ENCODE measurements at places on chromosomes 16 and 17.

DNA sequence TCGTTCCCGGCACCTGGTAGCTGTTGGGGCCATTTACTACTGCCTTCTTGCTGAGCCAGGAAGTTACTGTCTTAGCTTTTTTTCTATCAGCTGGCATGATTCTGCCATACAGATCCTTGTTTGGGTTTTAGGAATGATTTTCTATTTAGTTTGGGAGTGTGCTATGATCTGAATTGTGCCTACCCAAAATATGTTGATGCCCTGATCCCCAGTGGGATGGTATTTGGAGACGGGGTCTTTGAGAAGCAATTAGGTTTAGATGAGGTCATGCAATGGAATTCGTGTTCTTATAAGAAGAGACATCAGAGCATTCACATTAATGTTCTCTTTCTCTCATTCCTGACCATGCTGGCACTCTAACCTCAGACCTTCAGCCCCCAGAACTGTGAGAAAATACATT is 59.4 kb upstream of the HS3ST2 start:
- no peak for DNase-seq

DNA sequence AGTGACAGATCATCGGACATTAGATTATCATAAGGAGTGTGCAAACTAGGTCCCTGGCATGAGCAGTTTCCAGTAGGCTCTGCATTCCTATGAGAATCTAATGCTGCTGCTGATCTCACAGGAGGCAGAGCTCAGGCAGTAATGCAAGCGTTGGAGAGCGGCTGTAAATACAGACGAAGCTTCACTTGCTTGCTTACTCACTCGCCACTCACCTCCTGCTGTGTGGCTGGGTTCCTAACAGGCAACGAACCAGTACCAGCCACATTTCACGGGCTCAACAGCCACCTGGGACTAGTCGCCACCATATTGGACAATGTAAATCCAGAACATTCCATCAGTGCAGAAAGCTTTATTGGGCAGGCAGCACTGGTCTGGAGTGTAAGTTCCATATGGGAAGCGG is 7.7 kb downstream of the JPH3 start:
- DNase-seq, result no peak

DNA sequence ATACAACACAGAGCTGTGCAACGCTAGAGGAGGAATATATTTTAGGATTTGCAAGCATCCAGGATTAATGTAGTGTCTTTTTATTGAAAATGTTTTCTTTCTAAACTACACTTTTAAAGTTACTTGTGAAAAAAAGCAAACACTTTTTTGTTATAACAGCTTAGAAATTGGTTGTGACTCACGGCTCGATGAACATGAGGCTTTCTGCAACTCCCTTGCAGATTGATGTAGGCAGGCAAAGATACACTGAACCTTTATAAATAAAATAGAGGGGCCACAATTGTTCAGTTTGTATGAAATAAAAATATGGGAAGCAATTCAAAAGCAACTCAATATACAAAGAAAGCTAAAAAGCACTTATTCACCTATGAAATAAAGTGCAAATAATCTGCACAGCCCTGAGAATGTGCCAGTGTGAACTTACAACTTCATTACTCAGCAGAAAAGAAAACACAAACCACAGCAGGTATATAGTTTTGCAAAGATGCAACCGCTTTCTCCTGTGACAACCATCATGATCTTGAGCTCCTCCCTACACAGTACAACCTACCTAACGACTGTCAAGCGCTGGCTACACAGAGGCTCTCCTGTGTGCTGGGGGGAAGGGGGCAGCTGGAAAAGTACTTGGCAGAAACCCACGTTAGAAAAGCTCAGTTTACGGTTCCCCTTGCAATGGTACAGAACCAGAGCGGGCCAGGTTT is 948 bp downstream of the LUC7L start:
- DNase-seq, result no peak

- peak; percentile 83 for DNase-seq
These were observed 48.7 kb upstream of the WSB1 start for GRCh38 chr17:27245230-27245696.

- DNase-seq, result no peak
These were observed 55.8 kb upstream of the GSE1 start for GRCh38 chr16:85557083-85557970.

GRCh38 chr17:72600934-72601333 is 480.1 kb downstream of the SOX9 start:
- DNase-seq, result no peak

- DNase-seq, result peak; percentile 90
These were observed at the start of gene NMRAL1 for GRCh38 chr16:4474192-4474961. Gene NMRAL1 (minus strand): TSS chr16:4474625. CDS start chr16:4474132, 493 bp downstream.

- peak; percentile 41 for DNase-seq
These were observed 10.7 kb upstream of the GSDMA start for GRCh38 chr17:39951924-39952679.

- no peak for DNase-seq
These were observed 29.9 kb downstream of the PARN start for GRCh38 chr16:14600164-14600563.

GRCh38 chr17:43085474-43085873 is 39.7 kb downstream of the BRCA1 start:
- no peak for DNase-seq

GRCh38 chr17:48254896-48255295 is 147.3 kb downstream of the SNX11 start:
- no peak for DNase-seq

DNA sequence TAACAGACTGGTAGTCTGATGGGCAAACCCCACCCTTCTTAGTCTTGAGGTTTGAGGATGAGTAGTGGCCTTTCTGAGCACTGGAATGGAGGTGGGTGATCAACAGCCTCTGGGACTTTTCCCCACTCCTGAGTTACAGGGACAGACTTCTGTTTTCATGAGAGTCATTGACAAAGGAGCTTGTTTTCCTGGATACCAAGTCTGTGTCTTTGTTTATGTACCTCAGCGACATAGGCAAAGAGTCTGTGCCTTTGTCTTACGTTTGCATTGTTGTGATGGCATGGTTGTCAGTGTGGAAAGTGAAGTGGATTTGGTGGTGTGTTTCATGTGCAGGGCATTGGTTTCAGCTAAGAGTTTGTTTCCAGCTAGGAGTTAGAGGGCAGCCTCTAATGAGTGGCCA is 17.5 kb downstream of the EPN2 start:
- DNase-seq, result no peak

GRCh38 chr16:27257271-27257670 is 11.3 kb downstream of the NSMCE1 start:
- no peak for DNase-seq

- peak; percentile 86 for DNase-seq
These were observed 570 bp upstream of the CFDP1 start for GRCh38 chr16:75433732-75434413.

DNA sequence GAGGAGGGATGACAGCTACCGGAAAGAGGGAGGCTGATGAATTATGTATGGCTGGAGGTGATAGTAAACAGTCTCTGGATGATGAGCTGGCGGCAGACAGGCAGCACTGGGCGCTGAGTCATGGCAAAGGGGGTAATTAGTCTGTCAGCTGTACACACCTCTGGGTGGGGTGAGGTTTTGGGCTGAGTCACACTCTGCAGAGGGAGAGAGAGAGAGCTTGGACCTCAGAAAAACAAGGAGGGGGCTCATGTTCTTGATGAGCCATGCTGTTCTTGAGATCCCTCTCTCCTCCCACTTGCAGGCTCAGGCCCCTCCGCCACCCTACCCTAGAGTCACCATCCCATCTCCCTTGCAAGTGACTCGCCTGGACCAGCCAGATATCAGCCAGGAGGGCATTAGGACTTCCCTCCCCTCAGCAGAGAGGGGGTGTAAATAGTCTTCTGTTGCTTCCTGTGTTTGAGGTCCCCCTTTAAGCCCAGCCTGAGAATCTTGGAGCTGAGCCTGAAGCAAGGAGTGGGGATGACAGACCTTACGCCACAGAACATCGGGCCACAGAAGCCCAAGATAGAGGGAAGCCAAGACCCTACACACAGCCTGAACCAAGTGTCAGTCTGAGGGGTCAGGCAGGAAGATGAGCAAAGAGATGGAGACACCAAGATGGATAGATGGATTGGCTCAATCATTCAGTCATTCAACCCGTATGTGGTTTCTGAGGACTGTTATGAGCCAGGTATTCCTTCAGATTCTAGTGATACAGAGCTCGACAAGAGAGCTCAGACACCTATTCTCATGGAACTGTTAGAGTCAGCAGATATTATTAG is 383.2 kb upstream of the CCL2 start:
- DNase-seq, result no peak

DNA sequence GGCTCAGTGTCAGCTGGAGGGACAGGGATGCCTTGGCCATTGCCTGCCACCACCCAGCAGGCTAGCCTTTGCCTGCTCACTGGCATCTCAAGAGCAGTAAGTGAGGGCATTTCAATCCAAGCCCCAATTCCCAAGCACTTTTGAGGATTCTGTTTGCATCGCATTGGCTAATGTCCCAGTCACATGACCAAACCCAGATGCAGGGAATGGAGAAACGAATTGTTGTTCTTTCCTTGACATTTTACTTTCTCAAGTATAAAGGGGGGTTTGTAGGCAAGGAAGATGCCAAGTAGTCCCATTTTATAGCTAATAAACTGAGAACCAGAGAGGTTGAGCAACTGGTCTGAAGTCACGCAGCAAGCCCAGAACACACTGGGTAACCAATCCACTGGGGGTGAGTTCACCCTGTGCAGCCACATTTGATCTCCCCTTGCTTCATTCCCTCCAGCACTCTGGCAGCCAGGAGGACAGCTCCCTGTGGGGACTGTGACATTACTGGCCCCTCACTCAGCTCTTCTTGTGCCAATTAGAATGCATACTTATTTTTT is 193.8 kb upstream of the CACNG3 start:
- DNase-seq, result no peak

DNA sequence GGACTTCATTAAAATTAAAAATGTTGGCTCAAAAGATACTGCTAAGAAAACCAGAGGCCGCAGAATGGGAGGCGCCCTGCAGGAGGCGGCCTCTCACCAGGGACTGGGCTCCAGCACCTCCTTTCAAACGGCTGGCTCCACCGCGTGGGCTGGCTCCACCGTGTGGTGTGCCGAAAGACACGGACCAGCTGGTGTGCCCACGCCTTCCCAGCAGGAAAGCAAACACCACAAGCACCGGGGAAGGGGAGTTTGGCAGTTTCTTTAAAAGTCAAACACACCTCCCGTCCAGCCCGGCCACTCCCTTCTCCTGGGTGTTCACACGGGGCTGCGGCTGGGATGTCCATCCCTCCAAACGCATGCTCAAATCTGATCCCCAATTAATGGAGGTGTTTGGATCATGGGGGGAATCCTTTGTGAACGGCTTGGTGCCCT is 13.9 kb downstream of the HAGH start:
- DNase-seq, result peak; percentile 67

DNA sequence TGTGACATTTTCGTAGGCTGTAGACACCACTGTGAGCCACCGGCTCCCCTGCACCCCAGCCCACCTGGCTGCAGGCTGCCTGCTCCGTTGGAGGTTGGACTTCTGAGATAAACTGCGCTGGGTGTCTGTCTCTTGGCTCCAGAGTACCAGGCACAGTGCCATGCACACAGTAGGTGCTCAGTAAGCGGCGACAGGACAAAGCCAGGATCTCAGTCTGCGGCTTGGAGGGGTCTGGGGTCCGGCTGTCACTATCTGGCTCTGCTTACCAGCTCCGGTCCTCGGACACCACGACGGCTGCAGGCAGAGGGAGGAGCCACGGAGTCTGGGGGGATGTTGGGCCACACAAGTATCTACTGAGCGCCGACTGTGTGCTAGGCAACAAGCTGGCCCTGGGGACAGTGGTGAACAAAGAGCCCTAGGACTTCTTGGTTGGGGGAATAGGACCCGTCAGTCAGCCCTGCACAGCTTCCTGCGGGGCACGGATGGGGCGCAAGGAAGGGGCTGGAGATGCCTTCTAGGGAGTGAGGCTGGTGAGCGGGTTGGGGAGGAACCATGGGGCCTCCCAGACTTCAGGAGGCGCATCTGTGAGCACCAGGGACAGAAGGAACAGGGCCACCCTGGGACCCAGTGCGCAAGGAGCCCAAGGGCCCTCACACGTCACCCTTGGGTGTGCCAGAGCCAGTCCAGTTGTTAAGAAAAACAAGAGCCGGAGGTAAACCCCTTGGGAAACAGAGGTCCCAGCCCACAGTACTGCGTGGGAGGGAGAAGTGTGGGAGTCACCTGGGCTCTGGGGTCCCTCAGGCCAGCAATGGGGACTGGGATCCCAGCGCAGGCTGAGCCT is 17.3 kb downstream of the JPH3 start:
- DNase-seq, result no peak

- no peak for DNase-seq
These were observed 211.7 kb downstream of the C16orf78 start for GRCh38 chr16:49585143-49585832.

DNA sequence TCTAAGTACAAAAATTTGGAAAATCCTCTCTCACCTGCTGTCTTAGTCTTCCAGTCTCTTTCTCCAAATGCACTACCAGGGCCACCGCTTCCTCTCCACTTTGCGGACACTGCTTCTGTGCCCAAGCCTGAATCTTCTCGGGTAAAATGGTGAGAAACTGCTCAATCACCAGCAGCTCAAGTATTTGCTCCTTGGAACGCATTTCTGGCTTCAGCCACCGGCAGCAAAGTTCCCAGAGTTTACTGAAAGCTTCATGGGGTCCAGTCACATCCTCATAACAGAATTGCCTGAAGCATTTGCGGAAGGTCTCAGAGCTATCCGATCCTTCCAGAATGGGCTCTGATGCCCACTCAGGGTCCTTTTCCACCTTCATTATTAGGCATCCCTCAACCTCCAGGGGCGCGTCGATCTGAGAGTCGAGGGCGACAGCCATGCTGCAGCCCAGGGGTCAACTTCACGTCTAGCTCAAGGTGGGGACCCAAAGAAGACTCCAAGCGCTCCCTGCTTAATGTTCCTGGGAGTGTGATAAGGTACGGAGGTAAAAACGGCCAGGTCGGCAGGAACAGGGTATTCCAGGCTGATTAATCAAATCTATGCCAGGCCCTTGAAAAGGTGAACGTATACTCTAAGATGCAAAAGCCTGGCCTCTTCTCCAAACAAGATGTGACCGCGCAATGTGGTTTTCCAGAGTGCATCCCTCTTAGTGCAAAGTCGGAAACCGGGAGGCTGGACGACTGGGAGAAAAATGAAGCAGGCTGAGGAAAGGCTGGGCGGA is 763 bp downstream of the ZKSCAN2 start:
- peak; percentile 18 for DNase-seq

DNA sequence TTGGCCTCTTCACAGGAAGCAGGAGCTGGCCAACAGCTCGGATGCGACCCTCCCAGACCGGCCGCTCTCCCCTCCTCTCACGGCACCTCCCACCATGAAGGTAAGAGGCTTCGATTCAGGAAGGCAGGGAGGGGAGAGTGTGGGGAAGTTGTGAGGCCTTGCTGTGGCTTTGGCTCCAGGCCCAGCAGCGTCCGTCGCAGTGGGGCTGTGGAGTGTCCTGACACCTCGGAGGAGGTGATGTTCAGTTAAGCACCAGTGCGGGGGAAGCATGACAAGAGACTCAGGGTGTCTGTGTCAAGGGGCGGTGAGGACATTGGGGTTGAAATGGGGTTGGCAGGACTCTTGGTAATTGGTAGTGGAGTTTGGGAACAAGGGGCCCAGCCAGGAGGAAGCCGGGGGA is 109.0 kb downstream of the RAP1GAP2 start:
- DNase-seq, result no peak

- DNase-seq, result no peak
These were observed at the start of gene SOX15 for GRCh38 chr17:7589891-7590691. Gene SOX15 (minus strand): TSS chr17:7590094. CDS start chr17:7589676, 418 bp downstream.
